ENCODE measurements at places on chromosomes 1 and 21.

GRCh38 chr1:239997515-239998311, 94.0 kb upstream of the FMN2 start:
- DNase-seq = no peak

- no peak for DNase-seq
Observed at GRCh38 chr1:177171536-177172123, 872 bp downstream of the BRINP2 start.

DNA sequence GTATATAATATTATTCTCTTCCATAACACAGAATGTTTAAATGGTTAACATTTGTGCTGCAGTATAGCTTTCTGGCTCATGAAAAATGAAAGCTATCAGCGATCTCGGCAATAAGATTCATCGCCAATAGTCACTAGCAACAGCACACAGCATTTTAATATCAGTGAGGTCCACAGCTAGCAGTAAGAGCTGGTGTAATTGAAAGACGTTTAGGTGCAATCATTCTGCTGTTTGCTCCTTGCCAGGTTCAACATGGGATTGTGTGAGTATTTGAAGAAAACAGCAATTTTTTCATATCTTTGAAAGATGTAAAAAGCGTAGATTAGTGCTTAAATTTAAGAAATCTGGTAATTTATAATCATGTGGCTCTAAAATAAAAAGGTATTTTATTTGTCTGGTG, 20.1 kb downstream of the PRKACB start:
- no peak for DNase-seq

GRCh38 chr1:62905309-62905708, 121.4 kb downstream of the ATG4C start:
- no peak for DNase-seq

GRCh38 chr1:205536759-205537361, 32.4 kb downstream of the CDK18 start:
- no peak for DNase-seq

DNA sequence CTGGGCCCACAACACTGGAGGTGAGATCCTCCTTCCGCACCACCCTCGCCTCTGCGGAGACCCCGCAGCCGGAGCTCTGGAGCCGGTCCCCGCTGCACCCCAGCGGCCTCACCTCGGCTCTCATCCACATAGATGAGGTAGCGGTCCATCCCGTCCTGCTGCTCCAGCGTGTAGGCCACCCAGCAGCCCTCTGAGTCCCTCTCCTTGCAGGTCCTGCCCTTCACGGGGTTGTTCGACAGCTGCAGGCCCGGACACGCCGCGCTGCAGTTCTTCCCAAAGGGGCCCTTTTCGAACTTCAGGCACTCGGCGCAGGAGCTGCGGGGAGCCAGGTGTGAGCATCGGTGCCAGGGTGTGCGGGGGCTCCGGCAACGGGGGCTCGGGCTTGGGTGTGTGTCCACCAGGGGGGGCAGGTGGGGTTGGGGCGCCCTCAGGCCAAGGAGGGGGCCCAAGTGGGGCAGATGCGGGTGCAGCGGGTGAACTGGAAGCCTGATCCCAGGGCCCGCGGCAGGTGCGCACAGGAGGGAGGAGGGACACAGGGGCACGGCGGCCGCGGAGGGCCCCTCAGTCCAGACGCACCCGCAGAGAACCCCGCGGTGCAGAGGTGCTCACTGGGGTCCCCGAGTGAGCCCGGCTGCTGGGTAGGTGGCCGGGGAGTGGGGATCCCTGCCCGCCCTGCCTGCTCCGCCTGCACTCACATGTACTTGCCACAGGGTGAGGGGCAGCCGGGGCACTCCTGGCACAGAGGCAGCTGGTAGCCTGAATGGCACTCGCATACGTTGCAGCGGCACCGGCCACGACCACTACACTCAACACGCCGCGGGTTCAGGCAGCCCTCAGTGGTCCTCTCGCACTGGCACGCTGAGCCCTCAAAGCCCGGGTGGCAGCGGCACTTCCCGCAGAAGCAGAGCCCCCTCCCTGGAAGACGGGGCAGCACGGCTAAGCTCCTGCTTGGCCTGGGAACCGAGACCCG, 15.4 kb upstream of the PTTG1IP start:
- DNase-seq = no peak

DNA sequence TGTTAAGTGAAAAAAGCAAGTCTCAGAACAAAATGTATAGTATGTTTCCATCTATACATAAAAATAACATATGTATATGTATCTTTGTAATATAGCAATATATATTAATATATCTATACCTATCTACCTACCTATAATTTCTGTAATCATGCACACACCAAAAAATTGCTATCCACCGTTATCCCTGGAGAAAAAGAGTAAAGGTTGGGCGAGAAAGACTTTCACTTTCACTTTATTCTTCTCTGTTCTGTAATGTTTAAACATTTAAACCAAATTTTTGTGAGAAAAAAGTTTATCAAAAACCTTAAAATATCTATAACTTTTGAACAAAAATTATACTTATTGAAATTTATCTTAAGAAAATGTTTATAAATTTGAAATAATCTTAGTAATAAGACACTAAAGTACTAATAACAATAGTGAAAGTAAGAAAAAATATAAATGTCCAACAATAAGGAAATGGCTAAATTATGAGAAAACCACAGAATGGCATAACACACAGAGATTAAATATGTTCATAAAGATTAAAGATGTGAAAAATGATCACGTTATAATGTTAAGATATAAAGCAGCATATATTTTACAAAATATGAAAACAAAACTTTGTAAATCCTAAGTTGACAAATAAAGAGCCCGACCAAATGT, 74.0 kb upstream of the LRRC53 start:
- DNase-seq = no peak

DNA sequence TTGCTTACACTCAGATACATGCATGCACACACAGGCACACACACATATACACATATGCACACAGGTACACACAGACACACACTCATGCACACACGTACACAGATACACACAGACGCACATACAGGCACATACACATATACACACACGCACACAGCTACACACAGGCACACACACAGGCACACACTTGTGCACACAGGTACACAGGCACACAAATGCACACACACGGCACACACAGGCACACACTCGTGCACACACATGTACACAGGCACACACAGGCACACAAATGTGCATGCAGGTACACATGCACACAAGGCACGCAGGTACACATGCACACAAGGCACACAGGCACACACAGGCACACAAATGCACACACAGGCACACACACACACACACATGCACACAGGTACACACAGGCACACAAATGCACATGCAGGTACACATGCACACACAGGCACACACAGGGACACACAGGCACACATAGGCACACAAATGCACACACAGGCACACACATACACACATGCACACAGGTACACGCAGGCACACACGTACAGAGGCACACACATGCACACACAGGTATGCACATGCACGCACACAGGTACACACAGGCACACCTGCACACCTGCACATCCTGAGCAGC, 110.0 kb downstream of the WDR4 start:
- DNase-seq = no peak

GRCh38 chr1:167202049-167202448, 18.6 kb upstream of the POU2F1 start:
- no peak for DNase-seq

DNA sequence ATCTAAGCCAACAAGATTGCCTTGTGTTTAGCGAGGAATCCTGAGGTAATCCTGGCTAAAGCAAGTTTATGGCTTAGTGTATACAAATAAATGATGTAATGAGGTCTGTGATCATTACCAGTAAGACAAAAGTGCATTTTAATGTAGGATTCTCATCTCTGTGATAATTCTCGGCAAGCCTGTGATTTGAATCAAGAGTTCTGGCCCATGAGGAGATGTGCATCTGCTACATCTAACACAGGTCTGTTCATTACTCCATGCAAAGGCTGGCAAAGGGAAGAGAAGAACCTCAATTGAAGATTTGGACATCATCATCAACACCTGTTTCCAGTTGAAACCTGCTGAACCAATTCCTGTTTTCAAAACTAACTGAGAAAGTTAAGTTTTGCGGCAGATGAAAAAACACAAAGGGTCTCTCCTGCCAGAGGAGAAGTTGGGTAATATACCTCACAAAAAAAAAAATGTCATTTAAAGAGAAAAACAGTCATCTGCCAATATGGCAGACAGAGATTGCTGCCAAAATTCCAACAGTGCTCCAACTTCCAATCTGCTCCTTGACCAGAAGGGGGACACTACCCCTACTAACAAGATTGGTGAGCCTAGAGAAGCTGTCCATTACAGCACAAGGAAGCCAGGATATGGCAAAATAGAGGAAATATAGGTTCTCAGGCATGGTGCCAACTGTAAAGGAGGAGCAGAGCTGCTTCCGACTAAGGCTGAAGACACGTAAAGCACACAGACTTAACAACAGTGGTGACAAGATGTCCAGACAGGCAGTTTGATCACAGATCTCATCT, 453.7 kb downstream of the TTLL7 start:
- DNase-seq = no peak

DNA sequence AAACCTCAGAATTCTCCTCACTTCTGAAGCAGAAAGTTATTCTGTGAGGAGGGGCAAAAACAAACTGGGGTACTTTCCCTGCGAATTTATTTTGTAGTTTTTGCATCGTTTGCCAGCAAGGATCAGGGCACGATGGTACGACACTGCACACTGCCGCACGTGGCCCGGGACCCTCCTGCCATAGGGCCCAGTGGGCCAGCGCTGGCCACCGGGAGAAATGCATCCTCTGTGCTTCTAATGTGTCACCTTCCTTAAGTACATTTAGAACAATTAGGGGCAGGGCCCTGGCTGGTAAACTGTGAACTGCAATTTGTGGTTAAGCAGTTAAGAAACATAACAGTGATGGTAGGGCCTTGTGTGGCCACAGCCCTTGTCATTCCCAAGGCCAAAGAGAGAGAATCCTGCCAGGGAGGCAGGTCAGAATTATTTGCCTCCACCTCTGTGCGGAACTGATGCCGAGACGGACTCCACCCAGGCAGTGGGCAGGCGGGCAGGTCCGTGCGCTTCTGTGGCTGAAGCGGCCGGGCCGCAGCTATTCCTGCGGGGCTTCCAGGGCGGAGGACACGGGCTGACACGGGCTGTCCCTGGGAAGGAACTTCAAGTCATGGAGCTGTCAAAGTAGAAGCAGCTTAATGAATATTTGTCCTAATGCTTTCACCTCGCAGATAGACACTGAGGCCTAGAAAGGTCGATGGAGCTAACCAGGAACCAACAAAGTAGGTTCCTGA, 12.5 kb downstream of the GPR137B start:
- no peak for DNase-seq

- no peak for DNase-seq
Observed at GRCh38 chr1:35434703-35435102, 122.5 kb downstream of the KIAA0319L start.

- DNase-seq = no peak
Observed at GRCh38 chr1:224554620-224555259, 61.4 kb upstream of the CNIH3 start.

DNA sequence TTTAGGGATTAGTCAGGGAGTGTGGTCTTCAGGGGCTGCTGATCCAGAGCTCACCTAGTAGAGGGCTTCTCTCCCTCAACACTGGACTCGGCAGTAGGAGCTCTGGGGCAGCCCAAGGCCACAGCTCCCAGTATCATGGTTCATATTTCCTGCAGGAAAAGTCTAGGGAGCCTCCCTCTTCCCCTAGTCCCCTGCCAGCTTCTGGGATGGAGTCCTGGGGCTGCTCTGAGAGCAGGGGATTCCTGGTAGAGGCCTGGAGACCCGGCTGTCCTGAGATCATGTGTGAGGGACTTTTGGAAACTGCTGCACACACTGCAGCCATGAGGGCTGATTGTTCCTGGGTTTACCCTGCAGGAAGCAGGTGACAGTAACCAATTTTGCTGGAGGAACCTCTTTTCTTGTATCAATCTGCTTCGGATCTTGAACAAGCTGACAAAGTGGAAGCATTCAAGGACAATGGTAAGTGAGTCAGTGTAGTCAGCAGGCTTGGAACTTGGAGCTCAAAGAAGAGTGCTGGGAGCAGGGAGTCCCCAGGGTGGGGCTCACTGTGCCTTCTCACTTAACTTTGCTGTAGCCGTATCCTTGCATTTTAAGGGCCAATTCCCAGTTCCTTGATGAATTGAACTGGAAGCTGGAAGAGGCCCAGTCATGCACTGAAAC, 16.3 kb downstream of the STRIP1 start:
- no peak for DNase-seq

- DNase-seq = no peak
Observed at GRCh38 chr1:19086176-19086875, 123.7 kb downstream of the UBR4 start.

- DNase-seq = no peak
Observed at GRCh38 chr1:163161337-163161736, 41.4 kb downstream of the RGS5 start.

- no peak for DNase-seq
Observed at GRCh38 chr1:178341261-178341956, 155.4 kb downstream of the CLEC20A start.

GRCh38 chr1:199700551-199700950, 327.0 kb upstream of the NR5A2 start:
- no peak for DNase-seq

DNA sequence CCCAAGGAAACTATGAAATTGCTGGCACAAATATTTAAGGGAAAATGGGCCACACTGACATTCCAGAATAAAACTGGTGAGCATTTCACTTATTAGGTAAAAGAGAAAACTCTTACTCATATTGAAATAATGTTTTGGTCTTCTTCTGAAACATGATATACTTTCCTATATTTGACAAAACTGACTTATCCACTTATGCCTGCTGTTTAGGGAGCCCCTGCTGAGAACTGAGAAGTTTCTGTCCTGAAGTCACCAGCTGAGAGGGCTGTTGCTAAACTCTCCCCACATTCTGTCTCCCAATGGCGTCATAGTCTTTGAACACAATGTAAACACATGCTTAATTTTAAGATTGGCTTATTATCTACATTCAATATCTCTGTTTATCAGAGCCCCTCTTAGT, 46.8 kb upstream of the ZC3H11B start:
- no peak for DNase-seq

- DNase-seq = no peak
Observed at GRCh38 chr1:6747674-6748073, 37.6 kb upstream of the CAMTA1 start.

- DNase-seq = no peak
Observed at GRCh38 chr1:234102583-234102982, 198.1 kb downstream of the SLC35F3 start.

DNA sequence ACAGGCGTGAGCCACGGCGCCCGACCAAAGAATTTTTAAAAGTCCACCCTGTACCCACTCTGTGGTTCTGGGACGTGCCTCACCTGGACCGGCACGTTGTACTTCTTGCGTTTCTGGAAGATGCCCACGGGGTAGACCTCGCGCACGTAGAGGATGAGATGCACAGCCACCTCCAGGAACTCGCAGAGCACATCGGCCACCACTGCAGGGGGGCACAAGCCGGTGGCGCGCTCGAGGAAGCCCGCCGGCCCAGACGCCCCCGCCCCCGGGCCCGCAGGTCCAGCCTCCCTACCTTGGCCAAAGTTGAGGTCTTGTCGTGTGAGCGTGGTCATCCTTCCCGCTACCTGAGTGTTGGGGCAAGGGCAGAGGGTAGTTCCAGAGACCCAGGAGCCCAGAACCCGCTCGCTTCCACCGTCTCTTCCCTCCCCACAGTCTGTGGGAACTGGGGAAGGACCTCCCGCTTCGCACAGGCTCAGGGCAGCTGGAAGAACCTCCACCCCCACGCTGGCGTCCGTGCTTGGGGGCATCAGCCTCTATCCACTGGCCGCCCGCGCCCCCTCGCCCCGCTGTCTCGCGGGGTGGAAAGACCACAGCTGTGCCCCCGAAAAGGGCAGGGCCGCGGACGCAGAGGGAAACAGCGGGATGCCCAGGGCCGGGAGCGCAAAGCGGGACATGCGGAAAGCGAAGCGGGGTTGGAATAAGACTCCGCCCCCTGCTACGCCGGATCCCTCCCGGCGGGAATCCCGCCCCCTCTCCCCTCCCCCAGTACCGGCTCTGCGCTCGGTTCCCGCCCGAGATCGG, 478 bp downstream of the MAD2L2 start:
- DNase-seq = no peak

All from activated CD4-positive, alpha-beta T cell treated with anti-CD3 and anti-CD28 coated beads, Interleukin-2, amount 50 U/mL, for 4 hours (primary cell).